T-cell (primary cell): ENCODE measurements at places on chromosomes 16 and 17.

GRCh38 chr16:64184156-64184555, 937.7 kb downstream of the CDH11 start:
- DNase-seq: no peak

DNA sequence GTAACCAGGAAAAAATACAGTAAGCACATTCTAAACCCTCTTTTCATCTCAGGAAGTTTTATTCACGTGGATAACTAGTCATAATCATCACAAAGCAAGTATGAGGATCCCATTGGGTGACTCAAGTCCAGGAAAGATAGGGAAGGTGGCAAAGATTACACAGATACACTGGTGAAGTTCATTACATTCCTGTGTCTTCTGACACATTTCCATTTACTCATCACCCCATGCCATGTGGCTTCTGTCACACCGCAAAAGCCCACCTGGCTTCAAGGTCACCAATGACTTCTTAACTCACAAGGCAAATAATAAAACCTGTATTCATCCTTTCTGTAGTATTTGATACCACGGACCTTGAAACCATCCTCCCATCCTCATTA, 17.0 kb downstream of the HS3ST3A1 start:
- no peak for DNase-seq

DNA sequence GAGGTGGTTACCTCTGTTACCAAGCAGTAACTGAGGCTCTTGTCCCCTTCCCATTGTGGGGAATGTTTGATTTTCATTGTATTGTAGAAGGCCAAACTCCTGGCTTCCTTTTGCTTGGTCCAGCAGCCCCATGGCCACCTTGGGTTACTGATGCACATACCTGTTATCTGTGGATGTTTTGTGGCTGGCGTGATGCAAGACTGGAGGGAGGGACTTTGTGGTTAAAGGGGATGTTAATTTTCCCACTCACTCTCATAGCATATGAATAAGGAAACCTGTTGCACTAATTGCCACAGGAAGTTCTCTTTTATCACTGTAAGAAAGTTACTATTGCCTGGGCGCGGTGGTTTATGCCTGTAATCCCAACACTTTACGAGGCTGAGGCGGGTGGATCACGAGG, 168.6 kb upstream of the HS3ST4 start:
- DNase-seq: no peak

DNA sequence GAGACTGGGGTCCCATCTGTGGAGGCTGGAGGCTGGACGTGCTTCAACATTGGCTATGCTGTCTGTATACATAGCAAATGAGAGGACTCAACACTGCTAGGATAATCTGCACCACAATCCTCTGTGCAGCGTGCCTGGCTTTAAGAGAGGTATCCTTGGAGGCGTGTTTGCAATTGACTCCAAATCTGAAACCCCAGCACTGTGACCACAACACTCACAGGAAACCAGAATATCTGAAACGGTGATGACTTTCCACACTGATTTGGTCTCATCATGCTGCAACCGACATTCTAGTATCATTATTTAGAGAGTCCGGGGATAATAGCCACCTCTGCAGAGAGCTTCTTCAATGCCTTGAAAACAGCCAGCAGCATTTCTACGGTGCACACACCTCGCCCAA, 35.1 kb downstream of the TLE7 start:
- no peak for DNase-seq

- DNase-seq: peak; percentile 56
Measured at GRCh38 chr17:58153046-58153445, 4.9 kb downstream of the OR4D1 start.

- no peak for DNase-seq
Measured at GRCh38 chr17:81536299-81537290, 8.4 kb downstream of the FSCN2 start.

DNA sequence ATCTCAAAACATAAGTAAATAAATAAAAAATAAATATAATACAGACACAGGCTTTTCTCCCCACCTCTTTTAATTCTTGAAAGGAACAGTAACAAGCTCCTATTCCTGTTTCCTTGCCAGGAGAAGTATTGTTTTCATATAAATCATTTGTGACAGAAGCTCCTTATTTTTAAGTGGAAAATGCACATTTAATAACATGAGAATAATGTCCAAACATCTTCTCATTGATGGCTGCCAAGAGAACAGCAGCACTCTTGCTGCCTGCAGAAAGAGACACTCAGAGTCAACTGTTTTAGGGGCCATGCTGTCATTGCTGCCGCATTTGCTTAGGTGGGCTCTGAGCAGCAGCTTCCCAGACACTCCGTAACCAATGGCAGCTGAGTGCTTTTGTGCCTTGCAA, 580.1 kb downstream of the WWOX start:
- DNase-seq: no peak

GRCh38 chr17:784143-784542, 2.0 kb downstream of the MRM3 start:
- DNase-seq: no peak

GRCh38 chr16:70157477-70158260, 15.9 kb upstream of the CLEC18C start:
- no peak for DNase-seq

DNA sequence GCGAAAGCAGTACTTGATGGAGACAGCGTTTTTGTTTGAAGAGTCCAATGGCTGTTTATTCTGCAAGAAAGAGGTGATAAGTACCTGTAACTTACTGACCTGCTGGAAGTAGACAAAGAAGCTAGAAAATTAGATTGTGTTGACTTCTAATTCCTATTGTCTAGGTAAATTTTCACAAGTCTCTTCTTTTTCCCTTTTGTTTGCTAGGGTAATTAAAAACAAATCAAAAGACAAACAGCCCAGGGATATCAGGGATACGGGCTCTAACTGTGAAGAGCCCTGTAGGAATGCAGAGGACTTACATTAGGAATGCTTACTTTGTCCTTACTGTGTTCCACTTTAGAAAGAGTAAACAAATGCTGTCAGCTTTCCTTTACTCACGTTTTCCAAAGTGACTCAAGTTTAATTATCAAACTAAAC, 7.0 kb downstream of the PSME3IP1 start:
- no peak for DNase-seq

DNA sequence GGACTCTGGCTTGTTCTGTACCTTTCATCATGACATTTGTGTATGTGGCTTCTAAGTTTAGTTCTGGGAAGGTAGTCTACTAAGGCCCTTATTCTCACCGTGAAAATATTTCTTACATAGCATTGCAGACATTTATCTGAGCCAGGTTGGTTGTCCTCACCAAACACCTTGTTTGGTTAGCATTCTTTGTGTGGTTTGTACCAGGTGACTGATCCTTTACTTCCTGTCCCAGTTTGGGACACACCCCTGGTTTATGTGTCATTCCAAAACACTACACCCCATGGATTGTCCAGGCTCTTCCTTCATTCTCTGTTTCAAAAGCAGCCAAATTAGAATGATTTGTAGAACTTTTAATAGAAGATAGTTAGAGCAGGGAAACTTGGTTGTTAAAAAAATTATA, 23.2 kb upstream of the DUSP14 start:
- no peak for DNase-seq
